NCI-H2081 treated with DMSO at 0.1 percent for 48 hours (cell line): ENCODE measurements at places on chromosomes 12 and 14.
A peak's percentile ranks its signal among the peaks of the same experiment; 100 is the strongest.

- DNase-seq = no peak
Measured at GRCh38 chr14:62645649-62646048, 399.6 kb downstream of the KCNH5 start.

- DNase-seq = no peak
Measured at GRCh38 chr12:102444093-102444492, 36.3 kb downstream of the IGF1 start.

DNA sequence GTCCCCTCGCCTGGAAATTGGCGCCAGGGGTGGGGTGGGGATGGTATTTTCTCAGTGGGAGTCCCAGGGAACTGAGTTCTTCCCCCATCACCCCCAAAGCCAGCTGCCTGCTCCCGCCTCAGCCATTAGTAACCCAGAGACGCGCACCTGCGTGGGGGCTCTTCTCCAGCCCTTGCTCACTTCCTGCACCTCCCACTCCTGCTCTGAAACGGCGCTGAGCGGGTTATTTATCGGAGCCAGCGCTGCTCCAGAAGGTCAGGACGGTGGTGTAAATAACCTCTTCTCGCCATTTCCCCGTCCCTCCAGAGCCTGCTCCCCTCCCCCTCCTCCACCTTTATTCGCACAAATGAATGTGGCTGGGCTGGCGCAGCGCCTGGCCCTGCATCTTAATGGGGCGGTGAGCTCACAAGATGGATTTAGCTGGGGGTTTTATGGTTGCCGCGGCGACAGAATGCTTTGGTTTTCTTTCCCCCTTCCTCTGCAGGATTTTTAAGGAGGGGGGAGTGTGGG lies 12.2 kb downstream of the GPR84 start:
- DNase-seq = peak; percentile 80

DNA sequence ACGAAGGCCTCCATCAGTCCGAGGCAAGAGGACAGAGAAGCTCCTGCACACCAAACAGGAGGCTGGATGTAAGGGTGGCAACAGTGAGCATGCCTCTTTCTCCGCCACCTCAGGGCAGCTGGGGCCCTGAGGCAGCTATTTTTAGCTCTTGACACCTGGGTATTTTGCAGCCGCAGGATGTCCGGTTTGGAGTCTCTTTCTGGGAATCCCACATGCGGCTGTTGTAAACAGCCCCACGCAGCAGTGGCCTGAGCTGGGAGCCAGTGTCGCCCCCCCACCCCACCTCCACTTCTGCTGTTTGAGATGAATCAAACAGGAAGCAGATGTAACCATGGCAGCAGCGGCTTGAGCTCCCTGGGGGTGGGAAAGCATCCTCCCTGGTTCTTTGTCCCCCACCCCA lies 11.7 kb downstream of the HDAC7 start:
- DNase-seq = no peak

- no peak for DNase-seq
Measured at GRCh38 chr14:81324011-81324410, 76.1 kb downstream of the STON2 start.

DNA sequence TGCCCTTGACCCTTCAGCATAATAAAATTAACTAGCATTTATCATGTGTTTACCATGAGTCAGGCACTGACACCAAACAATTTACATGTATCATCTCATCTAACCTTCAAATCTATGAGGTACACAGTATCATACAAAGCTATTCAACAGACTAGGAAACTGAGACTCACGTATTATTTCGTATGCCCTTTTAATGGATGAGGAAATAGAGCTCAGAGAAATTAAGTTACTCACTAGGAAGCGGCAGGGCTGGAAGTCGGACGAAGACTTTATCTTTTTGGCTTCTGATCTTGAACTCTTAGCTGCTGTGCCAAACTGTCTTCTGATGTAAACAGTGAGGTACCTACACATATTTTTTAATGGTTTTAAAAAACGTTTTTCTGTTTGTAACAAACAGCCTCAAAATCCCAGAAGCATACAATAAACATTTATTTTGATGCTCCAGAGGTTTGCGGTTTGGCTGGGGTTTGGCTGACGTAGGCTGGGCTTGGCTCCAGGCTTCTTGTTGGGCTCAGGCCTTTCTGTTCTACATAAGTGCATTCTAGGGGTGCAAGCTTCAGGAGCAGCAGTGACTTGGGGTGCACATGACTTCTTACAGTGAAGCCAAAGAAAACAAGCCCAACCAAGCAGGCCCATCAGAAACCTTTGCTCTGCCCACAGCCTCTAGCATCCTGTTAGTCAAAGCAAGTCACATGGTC lies 184.7 kb downstream of the TBX5 start:
- DNase-seq = no peak

DNA sequence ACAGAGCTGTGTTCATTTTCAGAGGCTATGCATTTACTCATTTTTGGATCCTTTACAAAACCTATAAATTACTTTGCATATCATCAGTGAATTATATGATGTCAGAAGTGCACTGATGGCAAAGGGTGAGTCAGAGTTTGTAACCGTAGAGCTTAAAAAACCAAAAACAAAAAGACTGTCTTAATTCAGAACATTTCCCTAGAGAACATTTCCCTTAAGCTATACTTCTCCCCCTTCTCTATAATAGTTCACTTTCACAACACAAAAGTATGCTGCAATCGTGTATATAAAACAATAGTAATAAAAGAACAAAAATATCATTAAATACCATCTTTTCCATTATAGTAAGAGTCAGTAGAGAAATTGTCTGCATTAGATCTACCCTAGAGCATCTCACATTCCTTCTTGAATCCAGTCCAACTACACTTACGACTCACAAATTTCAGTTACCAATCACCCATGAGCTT lies 934.9 kb downstream of the LRFN5 start:
- DNase-seq = no peak

- no peak for DNase-seq
Measured at GRCh38 chr12:9363145-9363544, 154.9 kb upstream of the PZP start.

- DNase-seq = no peak
Measured at GRCh38 chr14:95207475-95208233, 50.3 kb upstream of the DICER1 start.

DNA sequence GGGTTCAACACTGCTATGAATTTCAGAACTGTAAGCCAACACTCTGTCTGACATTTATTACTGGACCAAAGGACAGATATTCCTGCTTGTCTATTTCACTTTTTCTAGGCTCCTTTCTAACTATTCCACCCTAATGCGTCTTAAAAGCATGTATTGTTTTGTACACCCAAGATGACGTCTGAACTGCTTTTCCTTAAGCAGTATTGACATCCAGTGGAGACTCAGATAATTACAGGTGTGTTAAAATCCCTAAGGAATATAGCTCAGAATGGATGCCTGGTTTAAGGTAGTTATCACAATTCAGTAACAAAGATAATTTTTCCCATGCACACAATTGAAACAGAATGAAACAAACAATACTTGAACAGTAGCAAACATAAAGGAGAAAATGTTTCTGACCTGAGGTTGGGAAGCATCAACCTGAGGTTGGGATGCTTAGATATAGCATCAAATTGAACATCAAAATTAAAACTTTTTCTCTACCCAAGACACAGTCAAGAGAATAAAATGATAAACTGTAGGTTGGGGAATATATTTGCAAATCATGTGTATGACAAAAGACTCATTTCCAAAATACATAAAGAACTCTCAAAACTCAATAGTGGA lies 93.7 kb upstream of the PTPRR start:
- no peak for DNase-seq

GRCh38 chr12:31887109-31887811 lies 72.0 kb upstream of the RESF1 start:
- DNase-seq = no peak

- no peak for DNase-seq
Measured at GRCh38 chr14:99850709-99851108, 57.5 kb downstream of the EML1 start.

DNA sequence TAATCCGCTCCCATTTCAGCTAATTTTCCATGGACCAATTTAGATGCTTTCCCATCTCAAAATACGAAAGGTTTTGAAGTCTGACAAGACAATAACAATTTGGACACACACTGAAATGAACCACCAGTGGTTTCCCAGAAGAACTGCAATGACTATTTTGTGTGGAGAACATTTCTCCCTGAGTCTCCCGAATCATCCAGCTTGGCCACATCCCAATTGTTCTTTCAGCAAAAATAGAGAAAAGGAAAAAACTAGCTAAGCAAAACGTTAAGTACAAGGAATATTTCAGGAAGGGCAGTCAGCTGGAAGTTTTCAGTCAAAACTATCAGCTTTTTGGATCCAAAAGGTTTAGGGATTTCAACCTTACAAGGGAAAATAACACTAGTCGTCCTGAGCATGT lies 390.6 kb downstream of the KCNH5 start:
- no peak for DNase-seq

DNA sequence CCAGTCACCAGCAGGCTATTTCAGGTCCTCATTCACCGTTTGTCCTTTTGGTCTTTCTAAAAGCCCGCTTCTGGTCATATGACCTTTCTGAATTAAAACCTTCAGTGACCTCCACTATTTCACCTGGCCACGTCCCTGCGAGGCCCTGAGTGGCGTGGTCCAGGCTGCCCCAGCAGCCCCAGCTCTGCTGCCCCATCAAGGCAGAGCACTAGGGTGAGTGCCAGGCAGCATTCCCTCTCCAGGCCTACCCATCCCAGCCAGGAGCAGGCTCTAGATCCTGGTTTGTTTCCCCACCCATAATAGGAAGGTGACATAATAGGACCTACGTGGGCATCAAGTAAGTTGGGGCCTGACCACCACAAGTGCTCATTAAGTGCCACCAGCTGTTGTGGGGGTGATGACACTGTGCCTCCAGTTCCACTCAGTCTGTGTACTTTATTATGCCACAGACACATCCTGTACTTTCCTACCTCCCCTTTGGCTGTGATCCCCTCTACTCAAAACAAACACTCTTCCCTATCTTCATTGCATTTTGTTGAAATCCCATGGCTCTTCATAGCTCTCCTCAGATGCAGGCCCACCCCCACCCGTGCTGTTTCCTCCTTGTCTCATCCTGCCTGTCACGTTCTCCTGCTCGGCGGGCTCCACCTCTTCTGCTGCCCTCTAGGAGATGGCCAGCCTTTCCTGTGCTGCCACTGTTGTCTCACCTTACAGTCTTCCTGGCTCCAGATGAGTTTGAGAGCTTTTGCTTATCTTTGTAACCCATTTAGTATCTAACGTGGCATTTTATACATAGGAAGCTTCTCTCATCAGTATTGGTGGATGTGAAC lies 21.4 kb downstream of the CKB start:
- DNase-seq = no peak

GRCh38 chr14:61927060-61927459 lies 164.8 kb downstream of the SNAPC1 start:
- no peak for DNase-seq

DNA sequence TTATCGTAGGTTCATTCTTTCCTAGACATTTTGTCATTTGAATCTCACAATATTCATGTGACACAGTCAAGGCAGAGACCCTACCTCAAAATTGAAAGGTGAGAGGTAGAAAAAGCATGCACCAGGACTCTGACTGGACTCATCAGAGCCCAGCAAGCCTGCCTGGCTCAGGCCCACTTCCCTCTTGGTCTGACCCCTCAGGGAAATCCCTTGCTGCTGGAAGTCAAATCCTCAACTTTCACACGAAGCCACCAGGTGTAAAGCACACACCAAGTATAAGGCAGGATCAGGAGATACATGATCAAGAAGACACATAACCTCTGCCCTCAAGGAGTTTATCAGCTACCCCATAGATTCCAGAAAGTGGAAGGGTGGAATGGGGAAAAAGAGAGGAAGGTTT lies 18.8 kb downstream of the NIN start:
- DNase-seq = no peak

- DNase-seq = no peak
Measured at GRCh38 chr12:85676816-85677749, 159.1 kb downstream of the RASSF9 start.

- DNase-seq = no peak
Measured at GRCh38 chr14:81281332-81281731, 60.6 kb upstream of the GTF2A1 start.

GRCh38 chr14:91774140-91775096 lies 42.5 kb upstream of the CATSPERB start:
- DNase-seq = no peak

DNA sequence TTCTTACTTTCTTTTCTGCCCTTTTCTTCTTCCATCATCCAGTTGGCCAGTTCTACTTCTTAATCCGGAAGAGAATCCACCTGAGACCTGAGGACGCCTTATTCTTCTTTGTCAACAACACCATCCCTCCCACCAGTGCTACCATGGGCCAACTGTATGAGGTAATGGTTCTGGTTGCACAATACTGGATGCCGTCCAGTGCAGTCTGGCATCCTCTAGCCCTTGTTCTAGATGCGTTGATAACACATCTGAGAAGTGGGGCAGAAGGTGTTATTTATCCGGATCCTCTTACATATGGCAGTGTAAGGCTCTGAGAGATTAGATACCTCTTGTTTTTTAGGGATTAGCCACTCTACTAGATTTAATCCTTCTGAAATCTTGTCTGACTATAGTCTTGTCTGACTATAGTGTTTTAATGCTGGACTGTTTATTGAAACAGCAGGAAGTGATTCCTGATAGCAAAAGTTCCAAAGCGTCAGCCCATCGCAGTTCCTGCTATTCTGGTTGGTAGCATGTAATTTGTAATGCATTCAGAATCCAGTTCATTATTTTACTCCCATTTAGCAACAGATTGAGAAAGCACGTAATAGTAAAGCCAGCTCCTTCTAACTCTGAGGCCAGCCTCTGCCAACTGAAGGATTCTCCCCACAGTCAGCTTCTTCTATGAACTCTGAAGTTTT lies 7.9 kb downstream of the GABARAPL1 start:
- no peak for DNase-seq

GRCh38 chr12:19095756-19096480 lies 33.6 kb upstream of the PLEKHA5 start:
- no peak for DNase-seq

DNA sequence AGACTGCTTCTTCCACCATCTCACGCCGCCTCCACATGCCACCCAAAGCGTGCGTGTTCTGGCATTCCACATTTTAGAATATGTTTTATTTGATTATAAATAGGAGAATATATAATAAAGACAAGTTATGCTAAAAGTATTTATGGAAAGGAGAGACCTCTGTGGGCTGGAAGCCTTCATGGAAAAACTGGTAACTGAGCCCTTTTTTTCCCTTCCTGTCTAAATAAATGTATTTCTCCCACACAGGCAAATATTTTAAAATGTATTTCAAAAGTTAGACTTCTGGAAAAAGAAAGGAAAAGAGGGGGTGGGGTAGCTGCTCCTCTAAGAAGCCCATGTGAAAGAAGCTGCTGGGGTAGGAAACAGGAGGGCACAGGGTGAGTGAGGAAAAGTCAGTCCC lies 16.1 kb upstream of the NR4A1 start:
- DNase-seq = no peak

GRCh38 chr14:104104076-104104901 lies 18.8 kb downstream of the ASPG start:
- no peak for DNase-seq

DNA sequence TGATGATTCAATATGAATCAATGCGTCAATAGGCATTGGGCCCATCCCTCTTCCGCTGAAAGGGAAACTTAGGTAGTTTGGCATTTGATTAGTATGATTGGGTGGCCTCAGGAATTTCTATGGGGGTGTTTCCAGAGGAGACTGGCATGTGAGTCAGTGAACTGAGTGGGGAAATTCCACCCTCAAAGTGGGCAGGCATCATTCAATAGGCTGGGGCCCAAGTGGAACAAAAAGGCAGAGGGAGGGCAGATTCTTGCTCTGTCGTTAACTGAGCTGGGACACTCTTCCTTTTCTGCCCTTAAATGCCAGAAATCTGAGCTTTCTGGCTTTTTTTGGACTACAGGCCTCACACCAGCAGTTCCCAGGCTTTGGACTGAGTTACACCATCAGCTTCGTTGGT lies 373.5 kb downstream of the RPS29 start:
- DNase-seq = no peak
